Gastroesophageal sphincter (tissue), 4 donors: ENCODE measurements at places on chromosomes 5 and 9. TPM values are rescaled to one million over a fixed set of nuclear protein-coding genes. Genes with fewer than 3 reads are reported as not detected.
A peak's percentile ranks its signal among the peaks of the same experiment; 100 is the strongest.

DNA sequence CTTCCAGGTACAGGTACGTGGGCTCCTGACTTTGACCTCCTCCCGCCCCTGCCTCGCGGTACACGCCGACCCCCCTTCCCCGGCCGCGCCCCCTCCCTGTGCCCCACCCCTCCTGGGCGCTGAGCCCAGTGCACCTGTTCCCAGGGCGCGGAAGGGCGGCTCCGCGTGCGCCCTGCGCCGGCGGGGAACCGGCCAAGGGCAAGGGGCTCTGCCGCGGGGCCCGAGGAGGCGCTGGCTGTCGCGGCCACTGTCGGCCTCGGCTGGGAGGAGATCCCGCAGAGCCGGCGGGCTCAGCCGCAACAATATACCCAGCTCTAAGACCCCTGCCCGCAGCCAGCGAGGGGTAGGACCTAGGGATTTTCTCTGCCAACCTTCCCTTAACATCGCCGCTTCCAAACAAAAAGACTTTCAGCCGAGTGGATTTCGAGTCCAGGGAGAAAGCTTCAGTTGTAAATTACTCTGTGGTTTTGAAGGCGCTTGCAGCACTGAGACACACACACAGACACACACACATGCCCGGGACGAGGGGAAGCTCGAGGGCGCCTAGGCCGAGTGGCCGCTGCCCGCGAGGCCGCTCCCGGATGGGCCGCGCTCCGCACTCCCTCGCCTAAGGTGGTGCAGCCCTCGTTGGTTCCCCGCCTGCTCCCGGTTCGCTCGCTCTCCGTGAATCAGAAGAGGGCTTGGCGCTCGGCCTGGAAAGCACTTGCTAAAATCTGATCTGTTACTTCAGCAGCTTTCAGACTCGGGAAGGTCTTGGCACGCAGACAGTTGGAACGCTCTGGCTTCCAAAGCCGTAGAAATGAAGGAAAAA lies 1.2 kb downstream of the FGF18 start:
- ATAC-seq = peak; percentile 29

GRCh38 chr5:76582230-76583162 lies 40.7 kb downstream of the F2RL2 start:
- no peak for ATAC-seq

- no peak for ATAC-seq
Measured at GRCh38 chr9:134174073-134174449, 9.7 kb upstream of the RNU6ATAC start.

- no peak for ATAC-seq
Measured at GRCh38 chr9:36441966-36442365, 41.9 kb upstream of the RNF38 start.

DNA sequence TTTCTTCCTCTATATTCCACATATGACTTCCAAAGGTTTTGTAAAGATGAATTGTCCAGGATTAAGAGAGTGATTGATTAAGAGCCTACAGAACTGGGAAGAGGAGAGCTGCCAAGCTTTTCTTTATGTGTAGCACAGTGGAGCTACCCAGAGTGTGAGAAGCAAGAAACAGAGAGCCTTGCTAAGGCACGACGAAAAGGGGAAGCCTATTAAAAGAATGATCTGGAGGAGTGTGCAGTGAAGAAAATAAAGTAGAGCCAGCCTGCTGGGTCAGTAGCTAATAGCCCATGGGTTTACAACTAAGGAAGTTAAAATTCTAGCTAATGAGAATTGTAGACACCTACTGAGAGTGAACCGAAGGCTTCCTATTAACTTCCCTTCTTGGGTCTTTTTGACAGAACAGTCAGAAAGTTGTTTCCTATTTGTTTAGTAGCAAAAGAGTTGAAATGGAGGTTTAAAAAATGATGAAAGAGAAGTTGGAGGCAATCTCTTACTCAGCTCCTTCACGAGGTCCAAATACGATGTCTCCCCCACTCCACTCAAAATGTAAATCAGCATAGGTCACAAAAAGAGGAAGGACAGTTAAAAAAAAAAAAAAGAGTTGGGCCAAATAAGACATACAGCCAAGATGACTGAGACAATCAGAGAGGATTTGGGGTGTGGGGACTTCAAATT lies 957 bp upstream of the PRR16 start:
- ATAC-seq = no peak

- ATAC-seq = no peak
Measured at GRCh38 chr9:110031511-110032173, 176.3 kb downstream of the C9orf152 start.

DNA sequence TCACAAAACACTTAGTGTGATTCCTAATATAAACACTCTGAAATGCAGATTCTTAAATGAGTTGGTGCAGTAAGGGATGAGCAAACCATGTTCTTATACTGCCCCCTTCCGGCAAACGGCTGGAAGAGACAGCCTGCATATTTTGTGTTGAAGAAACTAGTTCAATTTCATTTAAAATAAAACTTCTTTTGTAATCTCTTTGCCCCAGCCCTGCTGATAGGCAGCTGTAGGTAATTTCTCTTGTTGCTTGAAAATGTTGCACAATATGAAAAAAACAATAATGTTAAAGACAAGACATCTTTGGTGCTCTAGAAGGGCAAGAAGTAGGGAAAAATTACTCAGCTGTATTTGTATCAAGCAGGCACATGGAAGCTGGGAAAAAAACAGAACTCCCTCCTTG lies 89.7 kb upstream of the CCNG1 start:
- ATAC-seq = no peak

GRCh38 chr9:138074516-138074915 lies 196.9 kb downstream of the CACNA1B start:
- ATAC-seq = no peak

GRCh38 chr5:172533058-172533398 lies 78.7 kb upstream of the SH3PXD2B start:
- ATAC-seq = peak; percentile 22

DNA sequence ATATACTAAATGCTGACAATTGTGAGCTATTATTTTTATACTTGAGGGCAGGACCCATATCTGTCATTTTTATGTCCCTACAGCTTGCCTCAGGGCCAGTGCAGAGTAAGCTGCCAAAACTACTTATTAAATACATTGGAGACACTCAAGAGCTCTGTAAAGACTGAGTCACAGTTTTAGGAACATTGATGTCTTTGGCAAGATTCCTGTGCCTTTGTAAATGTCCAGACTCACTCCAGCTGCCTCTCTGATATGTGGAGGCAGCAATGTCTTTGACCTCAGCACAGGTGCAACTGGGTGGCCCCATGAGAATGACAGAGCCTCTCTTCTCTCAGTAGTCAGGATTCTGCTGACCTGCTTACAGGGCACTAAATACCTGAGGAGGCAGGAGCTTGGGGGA lies 363.2 kb downstream of the OSTF1 start:
- ATAC-seq = no peak

DNA sequence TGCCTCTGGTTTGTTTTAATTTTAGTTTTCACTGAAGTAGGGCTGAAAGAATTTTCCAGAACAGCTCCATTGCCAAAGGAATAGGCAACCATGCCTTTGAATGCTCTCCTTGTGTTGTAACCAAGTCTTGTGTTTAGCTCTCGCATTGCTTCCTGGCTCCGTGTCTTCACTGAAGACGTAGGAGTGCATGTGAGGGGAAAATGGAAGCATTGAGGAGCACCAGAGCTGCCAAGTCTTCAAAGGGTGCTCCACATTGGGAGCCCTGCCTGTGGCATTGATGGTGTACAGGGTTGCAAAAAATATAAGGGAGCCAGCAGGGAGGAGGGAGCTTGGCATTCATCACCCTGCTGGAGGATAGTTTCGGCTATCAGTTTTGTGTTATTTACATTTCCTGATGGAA lies 86.6 kb downstream of the NTRK2 start:
- no peak for ATAC-seq

GRCh38 chr9:5480919-5481318 lies 29.4 kb upstream of the PDCD1LG2 start:
- no peak for ATAC-seq

DNA sequence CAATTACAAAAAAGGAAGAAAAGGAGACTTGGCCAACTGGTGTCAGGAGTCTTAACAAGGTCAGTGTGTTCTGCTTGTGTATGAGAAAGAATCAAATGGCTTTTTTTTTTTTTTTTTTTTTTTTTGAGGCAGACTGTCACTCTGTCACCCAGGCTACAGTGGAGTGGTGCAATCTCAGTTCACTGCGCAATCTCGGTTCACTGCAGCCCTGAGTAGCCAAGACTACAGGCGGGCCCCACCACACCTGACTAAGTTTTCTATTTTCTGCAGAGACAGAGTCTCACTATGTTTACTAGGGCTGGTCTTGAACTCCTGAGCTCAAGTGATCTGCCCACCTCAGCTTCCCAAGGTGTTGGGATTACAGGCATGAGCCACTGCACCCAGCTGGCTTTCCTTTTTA lies 3.1 kb upstream of the IL7R start:
- peak; percentile 11 for ATAC-seq

DNA sequence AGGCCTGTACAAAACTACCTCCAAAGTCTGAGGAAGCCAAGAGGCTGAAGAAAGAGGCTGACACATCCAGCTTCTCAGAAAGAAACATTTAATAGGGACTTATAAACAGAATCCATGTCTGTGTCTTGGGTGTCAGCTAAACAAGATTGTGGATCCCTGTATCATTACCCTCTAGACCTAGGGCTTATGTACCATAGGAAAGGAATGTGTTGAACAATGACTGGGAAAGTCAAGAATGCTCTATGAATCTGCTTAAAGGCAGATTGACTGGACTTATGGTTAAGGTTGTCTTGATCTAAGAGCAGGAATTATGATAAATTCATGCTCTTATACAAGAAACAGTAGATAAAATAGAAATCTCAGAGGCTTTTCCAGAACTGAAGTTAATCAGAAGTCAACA lies 335.7 kb upstream of the RPS23 start:
- ATAC-seq = no peak

DNA sequence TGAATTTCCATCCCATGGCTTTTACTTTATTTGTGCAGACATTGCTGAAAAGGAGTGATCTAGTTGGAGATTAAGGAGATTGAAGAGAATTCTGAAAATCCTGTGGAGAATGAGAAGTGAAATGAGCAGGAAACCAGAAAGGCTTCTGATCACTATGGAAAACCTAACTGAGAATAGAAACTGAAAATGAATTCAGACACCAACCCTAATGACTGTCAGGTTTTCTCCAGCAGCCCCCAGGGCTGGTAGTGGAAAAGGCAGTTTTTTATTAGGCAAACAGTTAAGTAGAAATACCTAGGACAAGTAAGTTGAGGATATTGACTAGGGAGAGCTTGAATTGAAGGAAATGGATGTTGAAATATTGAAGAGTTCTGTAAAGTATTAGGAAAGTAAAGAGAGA lies 14.7 kb upstream of the ARRDC3 start:
- no peak for ATAC-seq

GRCh38 chr5:10250806-10251276 lies 761 bp downstream of the CCT5 start:
- no peak for ATAC-seq

DNA sequence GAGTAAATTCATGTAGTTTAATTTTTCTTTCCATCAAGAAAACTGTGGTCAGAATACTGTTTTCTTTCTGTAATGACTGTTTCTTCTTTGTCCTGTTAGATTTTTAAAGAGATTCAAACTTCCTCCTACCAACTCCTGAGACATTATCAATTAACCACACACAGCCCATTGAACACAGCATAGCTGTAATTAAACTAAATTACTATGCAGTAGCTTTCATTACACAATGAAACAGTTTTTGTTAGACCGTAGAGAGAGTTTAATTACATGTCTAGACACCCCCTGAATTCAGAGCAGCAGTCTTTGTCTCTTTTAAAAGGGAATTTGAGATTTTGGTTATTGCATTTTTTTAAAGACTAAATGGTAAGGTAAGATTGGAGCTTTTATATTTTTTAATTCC lies 77.5 kb downstream of the STARD4 start:
- no peak for ATAC-seq

- no peak for ATAC-seq
Measured at GRCh38 chr5:177067503-177067902, 19.2 kb upstream of the FGFR4 start.

DNA sequence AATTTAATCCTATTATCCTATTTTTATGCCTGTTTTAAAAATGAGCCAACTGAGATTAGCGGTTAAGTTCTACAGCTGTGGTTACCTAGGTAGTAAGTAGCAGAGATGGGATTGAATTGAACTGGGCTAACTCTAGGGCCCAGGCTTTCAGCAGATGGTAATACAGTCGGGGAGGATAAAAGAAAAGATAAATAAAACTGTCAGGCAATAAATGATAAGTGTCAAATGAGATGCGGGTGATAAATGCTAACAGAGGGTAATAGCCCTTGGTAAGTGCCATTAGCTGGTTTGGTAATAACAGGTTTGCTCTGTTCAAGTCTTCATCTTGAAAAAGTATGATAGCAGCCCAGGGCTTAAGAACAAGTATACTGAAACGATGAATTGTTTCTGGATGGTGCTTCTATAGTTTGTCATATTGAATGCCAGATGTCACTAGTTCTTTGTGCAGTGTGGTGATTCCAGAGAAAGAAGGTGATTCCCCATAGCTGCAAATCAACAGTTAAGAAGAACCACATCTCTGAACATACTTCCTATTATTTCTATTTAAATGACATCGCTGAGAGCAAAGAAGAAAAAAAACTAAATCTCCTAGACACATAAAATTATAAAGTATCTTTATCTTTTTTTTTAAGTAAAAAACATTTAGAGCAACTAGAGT lies 360.8 kb upstream of the PANK3 start:
- no peak for ATAC-seq

- ATAC-seq = no peak
Measured at GRCh38 chr5:54985301-54986268, at the start of gene ESM1. ESM1 (minus strand) TSS chr5:54985593; CDS start chr5:54985517, 76 bp downstream.

- ATAC-seq = no peak
Measured at GRCh38 chr9:126165755-126166154, 160.9 kb upstream of the MVB12B start.

GRCh38 chr5:8577792-8578191 lies 708.8 kb downstream of the MTRR start:
- no peak for ATAC-seq

GRCh38 chr9:37035648-37036370 lies 1.7 kb upstream of the PAX5 start:
- ATAC-seq = no peak

DNA sequence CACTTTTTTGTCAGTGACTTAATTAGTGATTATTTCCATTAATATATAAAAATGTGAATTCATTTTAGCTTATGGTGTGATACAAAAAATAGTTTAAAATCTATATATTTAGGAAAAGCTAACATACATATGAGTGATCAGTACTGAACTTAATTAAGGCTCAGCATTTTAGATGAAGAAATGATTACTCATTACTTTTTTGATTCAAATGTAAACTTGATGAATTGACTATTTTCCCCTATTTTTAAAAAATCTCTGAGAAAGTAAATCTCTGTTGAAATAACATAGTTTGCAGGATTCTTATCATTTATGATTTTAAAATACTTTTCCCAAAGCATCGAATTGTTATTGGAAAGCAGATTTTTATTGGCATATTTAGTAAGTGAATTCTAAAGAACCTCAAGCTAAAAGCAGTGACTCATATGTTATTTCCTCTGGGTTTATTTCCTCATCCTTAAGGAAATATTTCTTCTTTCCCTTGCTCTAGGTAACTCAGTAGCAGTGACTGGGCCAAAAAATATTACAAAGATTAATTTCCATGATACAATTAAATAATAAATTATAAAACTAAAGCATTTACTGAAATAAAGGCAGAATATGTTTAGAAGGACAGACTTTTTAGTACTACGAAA lies 290.6 kb downstream of the FER start:
- no peak for ATAC-seq

- no peak for ATAC-seq
Measured at GRCh38 chr5:102796009-102796408, 40.9 kb downstream of the PAM start.

Gene WDR38
- not detected for total RNA-seq

Gene CCNI2
- not detected for total RNA-seq

Gene LCN6
- 31.4 TPM for total RNA-seq

Gene LVRN
- 4.5 TPM for total RNA-seq

Gene FBXL7
- 22.1 TPM for total RNA-seq

Gene PCDH1
- total RNA-seq = 23.4 TPM

Gene RNF183
- total RNA-seq = not detected

Gene IL5
- not detected for total RNA-seq

Gene FNIP1
- total RNA-seq = 40.7 TPM

Gene SPAG8
- 2.1 TPM for total RNA-seq
